Thyroid gland (tissue), 4 donors: ENCODE measurements at places on chromosomes 2 and 18.
A peak's percentile ranks its signal among the peaks of the same experiment; 100 is the strongest.

DNA sequence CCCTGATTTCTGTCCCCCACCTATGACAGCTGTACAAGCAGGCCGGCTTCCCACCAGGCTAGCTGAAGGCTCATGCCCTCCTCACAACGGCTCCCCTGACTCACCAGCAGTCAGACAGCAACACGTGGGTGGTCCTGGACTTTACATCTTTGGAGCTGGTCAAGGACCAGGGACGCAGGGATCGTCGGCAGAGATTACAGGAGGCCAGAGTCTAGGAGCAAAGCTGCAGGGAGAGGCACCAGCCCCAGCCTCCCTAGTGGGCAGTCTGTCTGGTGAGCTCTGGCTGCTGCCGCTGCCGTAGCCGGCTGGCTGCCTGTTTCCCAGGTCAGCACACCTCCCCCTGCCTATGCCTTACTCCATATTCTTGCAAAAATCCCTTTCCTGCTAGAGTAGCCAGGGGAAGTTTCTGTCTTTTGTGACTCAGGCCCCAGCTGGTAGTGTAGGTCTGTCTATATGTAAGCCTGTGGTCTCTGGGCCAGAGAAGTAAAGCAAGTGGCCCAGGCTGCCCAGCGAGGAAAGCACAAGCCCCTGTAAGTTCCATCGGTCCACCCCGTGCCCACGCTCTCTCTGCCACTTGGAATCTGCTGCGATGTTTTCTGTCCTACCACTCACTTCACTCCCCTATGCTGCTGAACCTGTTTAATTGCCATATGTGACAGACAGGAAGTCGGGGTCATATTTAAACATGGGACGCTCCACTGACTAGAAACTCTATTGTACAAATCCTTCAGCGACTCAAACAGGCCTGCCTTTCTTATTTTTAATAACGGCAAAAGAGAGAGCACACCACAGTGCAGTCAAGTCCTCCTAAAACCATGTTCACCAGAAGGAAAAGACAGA is 2.4 kb upstream of the ARHGEF4 start:
- no peak for DNase-seq

DNA sequence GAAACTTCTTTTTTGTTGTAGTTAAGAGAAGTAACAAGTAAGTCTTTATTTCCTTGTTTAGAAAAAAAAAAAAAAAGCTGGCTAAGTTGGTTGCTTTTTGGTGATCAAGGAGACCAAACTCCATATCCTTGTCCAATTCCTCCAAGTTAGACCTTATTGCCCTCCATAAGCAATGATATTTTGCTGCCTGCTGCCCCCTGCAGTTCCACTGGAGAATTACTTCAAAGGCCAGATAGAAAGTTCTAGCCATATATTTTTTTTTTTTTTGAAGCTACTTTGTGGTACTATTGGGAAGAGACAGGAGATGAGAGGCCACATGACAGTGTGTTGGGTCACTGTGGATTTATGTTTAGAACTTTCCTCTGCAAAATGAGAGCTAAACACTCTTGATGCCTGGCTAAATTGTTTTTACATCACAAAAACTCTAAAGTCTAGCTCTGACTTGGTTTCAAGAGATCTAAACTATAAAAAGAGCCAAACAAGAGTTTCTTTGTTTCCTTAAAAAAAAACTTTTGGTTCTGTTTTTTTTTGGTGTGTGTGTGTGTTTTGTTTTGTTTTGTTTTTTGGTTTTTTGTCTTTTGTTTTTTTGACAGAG is 80.7 kb upstream of the RASGRP3 start:
- no peak for DNase-seq

DNA sequence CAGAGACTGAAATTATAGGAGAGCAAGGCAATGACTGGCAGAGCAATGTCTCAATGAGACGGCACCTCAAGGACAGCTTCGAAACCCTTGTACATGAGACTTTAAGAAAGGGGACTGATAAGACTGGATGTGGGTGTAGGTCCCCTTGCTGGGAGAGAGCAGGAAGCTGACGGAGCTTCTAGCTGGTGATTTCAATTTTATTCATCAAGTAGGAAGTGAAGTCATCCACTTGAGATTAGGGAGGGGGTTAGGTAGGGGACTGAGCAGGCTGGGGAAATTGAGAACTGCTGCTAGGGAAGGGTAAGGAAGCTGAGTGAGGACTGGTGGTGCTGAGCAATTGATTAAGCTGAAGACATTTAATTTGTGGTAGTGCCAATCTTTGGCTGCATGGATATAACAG is 99.5 kb upstream of the ITGB6 start:
- no peak for DNase-seq

GRCh38 chr2:19911808-19912509 is 10.2 kb upstream of the TTC32 start:
- no peak for DNase-seq

- peak; percentile 9 for DNase-seq
Observed at GRCh38 chr2:207238831-207239701, 73.3 kb upstream of the KLF7 start.

GRCh38 chr2:285531-285930 is 2.4 kb downstream of the ALKAL2 start:
- DNase-seq: no peak

DNA sequence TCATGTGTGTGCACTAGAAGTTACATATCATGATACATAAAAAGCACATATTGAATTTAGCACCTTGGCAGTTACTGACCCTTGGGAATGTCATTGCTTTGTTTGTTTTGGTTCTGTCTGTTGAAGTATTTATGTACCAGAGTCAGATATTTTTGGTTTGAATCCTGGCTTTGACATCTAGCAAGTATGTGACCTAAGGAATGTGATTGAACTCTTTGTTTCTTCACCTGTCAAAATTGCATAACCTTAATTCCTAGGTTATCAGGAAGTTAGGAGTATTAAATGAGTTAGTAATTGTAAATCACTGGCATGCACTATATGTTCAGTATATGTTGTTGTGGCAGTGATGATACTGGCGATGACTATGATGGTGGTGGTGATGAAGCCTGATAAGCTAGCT is 1003.5 kb upstream of the NRXN1 start:
- no peak for DNase-seq

GRCh38 chr18:35205199-35205712 is 35.6 kb upstream of the ZNF397 start:
- DNase-seq: no peak

DNA sequence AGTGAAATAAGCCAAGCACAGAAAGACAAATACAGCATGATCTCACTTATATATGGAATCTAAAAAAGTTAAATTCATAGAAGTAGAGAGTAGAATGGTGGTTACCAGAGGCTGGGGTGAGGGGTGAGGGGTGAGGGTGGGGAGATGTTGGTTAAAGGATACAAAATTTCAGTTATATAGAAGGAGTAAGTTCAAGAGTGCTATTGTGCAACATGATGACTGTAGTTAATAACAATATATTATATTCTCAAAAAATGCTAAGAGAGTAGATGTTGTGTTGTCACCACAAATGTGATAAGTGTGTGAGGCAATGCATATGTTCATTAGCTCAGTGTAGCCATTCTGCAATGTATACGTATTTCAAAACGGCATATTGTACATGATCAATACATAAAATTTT is 26.4 kb upstream of the GULP1 start:
- no peak for DNase-seq

GRCh38 chr2:203733684-203734083 is 27.2 kb downstream of the CD28 start:
- DNase-seq: no peak

DNA sequence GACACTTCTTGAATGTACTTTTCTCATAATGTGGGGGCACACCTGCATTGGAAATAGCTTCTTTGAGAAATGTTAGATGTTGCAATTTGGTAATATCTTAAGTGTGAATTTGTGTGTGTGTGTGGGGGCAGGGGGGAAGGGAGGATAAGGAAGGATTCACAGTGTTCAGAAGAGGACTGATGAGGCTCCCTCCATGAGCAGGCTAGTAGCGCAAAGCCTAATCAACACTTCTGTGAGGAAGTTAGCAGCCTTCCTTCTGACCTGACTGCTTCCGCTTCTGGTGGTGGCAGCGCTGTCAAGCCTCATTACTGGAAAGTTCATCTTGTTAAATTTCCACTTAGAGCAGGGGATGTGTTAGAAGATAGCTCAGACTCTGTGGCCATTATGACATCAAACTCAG is 295.4 kb upstream of the SPRED2 start:
- DNase-seq: no peak

DNA sequence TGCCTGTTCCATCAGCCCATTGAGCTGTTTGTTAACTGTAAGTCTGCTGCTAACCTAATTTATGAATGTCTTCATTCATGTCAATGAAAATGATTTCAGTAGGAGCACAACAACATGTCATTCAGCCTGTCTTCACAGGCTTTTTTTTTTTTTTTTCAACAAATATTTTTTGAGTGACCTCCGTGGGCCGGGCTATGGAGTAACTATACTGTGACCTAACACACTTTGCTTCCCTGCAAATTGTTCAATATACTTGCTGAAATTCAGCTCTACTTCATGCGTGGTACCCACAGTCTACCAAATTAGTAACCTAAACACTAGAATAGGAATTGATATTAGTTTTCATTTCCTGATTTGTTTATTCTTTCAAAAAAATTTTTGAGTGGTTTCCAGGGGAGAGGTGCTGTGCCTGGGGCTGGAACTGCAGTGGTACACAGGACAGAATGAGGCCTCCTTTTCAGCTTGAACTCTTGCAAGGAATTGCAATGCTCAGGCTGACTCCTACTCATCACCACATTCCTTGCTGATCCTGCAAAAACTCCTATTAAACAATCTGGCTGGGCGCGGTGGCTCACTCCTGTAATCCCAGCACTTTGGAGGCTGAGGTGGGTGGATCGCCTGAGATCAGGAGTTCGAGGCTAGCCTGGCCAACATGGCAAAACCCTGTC is 87.1 kb downstream of the CDH20 start:
- no peak for DNase-seq

DNA sequence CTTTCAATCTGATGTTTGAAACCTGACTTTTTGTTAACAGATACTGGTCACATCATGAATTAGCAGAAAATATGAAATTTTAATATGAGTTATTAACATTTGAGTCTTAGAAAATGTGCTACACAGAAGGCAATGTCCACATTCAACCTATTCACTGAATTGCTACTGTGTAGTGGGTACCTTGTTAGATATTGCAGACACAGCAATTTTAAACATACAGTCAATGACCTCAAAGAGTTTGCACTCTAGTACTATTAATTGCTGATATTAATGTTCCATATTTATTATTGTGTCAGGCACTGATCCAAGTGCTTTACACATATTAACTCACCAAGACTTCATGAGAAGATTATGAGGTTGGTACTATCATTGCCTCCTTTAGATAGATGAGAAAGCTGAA is 385.4 kb upstream of the PKDCC start:
- DNase-seq: no peak

GRCh38 chr2:54476852-54477251 is 20.7 kb downstream of the SPTBN1 start:
- no peak for DNase-seq

DNA sequence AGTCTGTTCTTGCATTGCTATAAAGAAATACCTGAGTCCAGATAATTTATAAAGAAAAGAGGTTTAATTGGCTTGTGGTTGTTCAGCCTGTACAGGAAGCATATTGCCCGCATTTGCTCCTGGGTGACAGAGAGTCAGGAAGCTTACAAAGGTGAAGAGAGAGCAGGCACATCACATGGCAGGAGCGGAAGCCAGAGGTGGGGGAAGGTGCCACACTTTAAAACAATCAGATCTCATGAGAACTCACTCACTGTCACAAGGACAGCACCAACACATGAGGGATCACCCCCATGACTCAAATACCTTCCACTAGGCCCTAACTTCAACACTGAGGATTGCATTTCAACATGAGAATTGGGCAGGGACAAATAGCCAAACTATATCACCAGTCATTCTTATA is 124.8 kb upstream of the COL5A2 start:
- DNase-seq: no peak

GRCh38 chr2:39470580-39470979 is 33.5 kb upstream of the MAP4K3 start:
- no peak for DNase-seq

DNA sequence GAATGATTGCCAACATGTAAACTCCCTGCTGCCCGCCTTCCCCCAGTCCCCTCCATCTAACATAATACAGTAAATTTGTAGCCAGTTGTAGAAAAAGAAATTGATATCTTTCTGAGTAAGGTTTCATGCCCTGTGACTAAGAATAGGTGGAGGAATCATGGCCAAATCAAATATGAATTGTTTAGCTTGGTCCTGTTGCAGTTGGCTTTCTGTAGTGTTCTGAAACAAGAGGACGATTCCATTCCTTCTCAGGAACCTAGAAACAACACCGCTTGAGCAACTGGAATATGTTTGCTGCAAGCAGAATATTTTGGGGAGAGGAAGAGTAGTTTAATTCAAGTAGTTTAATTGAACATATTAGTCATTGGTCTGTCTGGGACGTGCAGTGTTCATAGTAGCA is 7.0 kb upstream of the DRC1 start:
- no peak for DNase-seq
